Hematopoietic multipotent progenitor cell treated with erythropoietin and hydrocortisone succinate and interleukin-3 and kit ligand, for 6 days (in vitro differentiated cells): ENCODE measurements at places on chromosomes 4 and X.

DNA sequence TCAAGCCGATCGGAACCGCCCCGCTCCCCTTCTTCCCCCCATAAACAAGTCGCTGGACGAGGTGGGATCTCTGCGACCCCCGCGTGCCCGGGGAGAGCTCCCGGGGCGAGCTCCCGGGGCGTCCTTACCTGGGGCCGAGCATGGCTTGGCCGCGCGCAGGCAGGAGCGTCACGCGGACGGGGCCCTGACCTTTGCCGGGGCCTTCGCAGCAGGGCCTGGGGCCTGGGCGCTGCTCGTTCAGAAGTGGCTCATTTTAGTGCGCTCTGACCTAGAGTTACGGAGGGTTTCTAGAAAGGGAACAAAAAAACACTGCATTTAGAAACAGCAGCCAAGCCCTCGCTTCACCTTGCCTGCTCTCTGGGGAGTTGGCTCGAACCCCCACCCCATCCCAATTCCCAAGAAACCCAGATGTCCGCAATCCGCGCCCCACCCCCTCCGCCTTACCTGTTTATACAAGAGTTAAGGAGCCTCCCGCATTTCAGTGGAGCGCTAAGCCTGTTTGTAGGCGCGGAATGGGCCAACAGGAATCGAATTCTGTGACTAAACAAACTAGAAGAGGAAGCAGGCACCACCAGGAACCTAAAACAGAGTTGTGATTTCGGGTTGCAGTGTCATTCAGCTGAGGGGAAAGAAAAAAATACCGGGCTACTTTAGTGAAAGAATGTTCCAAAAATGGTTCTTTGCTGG, 814 bp upstream of the RBM47 start:
- DNase-seq: peak; percentile 18

GRCh38 chr4:7805533-7806337, 133.9 kb downstream of the AFAP1 start:
- DNase-seq: no peak

GRCh38 chrX:33128048-33128805, 83.1 kb downstream of the DMD start:
- no peak for DNase-seq

DNA sequence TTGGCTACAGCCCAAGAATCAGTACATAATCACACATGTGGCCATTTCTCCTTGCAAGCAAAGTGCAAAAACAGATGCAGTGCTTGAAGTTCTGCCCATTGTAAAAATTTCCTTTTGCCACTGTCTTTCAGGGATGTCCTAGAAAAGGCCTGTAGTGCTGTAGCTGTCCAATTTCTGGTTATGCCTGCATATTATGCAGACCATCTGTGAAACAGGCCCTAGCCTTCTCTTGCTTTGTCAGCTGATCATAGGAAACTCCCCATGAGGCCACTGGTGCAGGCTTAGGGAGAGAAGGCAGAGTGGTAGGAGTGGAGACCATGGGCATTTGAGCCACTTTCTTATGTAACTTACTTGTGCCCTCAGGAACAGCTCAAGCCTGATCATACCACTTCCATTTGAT, 130.4 kb upstream of the GABRA2 start:
- DNase-seq: no peak

GRCh38 chr4:25821899-25822298, 40.9 kb downstream of the SEL1L3 start:
- DNase-seq: no peak

- DNase-seq: no peak
Measured at GRCh38 chr4:143431526-143432257, 81.8 kb upstream of the SMARCA5 start.

DNA sequence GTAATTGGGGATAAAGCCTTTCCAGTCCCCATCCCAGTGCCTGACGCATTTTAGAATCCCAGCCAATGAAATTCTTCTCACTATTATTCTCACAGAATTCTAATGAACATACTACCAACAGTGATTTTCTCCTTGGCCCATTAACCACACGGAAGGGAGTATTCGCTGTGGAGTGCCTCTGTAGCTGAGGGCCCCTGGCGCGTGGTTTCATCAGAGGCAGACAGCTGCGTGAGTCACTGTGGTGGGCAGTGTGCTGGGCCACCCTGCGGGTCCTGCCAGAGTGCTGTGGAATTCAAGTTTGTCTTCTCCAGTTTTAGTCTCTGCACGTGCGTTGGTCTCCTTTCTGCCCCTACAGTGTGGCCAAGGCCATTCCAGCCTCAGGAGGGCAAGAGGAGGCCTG, 335.4 kb upstream of the FAT1 start:
- no peak for DNase-seq

GRCh38 chrX:55794405-55794804, 76.9 kb downstream of the RRAGB start:
- no peak for DNase-seq

DNA sequence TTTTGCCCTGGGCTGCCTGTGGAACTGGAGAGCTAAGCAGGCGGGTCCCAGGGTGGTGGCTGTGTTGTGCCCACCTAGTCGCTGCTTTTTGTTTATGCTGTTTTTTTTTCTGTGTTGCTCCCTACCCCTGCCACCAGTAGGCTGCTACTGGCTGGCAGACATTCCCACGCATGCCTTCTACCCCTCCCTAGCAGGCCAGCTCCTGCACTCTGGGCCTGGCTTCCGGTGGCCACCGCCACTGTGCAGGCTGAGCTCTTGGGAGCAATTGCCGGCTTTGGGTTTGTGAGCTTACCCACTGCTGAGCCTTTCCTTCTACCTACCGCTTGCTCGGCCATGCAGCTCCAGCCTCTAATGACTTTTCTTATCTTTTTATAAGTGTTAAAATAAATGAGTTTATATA, 57.6 kb downstream of the RBM46 start:
- DNase-seq: no peak

- no peak for DNase-seq
Measured at GRCh38 chrX:96438803-96439202, 245.8 kb upstream of the DIAPH2 start.

DNA sequence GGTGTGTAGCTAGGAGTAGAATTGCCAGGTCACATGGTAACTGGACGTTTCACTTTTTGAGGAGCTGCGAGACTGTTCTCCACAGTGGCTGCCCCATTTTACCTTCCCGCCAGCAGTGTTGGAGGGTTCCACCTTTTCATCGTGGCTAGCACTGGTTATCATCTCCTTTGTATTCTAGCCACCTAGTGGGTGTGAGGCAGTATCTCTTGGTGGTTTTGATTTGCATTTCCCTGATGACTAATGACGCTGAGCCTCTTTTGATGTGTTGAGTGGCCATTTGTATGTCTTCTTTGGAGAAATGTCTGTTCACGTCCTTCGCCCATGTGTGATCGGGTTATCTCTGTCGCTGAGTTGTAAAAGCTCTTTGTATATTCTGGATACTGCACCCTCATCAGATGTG, 10.6 kb downstream of the ABCD1 start:
- DNase-seq: no peak

- no peak for DNase-seq
Measured at GRCh38 chr4:186151499-186151898, 39.9 kb upstream of the CYP4V2 start.

DNA sequence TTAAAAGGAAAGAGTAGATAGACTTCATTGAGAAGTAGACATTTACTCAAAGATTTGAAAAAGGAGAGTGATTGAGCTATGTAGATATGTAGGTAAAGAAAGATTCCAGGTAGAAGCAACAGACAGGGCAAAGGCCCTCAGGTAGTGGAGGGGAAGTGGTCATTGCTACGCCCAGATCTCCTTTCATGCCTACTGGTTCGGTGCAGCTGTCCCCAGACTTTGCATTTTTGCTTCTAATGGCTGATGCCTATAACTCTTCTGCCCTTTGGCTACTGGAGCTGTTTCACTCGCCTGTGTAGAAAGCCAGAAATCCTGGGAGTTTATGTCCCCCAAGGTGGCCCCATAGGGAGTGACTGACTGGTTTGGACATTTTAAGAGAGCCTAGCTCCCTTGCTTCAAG, 16.9 kb upstream of the ARMCX2 start:
- no peak for DNase-seq

- DNase-seq: peak; percentile 8
Measured at GRCh38 chr4:122364700-122365404, 14.0 kb upstream of the ADAD1 start.

GRCh38 chrX:3415011-3415410, 68.6 kb upstream of the MXRA5 start:
- no peak for DNase-seq

- DNase-seq: no peak
Measured at GRCh38 chrX:27728291-27728690, 79.5 kb upstream of the MAGEB10 start.

DNA sequence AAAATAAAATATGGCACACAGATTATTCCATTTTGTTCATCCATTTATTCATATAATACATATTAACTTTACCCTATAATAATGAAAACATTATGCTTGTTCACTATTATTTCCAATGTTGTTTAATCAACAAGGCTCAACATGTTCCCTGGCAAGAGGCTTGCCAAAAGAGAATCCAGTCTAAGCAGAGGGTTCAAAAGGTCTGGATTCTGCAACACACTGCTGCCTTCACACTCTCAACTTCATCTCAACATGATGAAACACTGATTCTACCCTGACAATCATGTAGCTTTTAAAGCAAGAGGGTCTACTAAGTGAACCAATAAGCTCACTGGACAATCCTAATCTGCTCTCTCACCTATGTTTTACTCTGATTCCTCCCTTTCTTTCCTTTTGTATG, 101.1 kb downstream of the MID1 start:
- no peak for DNase-seq

DNA sequence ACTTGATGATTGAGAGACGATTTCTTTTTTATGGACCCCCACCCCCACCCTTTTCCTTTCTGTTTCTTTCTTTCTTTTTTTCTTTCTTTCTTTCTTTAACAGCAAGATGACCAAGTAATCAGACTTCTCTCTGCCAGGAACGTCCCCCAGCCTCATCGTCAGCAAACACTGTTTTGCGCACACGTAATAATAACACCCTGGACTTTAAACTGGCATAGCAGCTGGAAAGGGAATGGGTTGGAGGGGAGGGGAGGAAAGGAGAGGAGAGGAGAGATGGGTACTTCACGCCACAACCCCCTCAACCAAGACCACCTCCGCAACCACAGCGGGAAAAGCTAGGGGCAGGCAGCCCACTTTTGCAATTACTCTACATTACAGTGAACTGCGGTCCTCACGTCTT, 1.1 kb downstream of the GABRA2 start:
- no peak for DNase-seq
